ENCODE measurements at places on chromosomes 6 and 20.

DNA sequence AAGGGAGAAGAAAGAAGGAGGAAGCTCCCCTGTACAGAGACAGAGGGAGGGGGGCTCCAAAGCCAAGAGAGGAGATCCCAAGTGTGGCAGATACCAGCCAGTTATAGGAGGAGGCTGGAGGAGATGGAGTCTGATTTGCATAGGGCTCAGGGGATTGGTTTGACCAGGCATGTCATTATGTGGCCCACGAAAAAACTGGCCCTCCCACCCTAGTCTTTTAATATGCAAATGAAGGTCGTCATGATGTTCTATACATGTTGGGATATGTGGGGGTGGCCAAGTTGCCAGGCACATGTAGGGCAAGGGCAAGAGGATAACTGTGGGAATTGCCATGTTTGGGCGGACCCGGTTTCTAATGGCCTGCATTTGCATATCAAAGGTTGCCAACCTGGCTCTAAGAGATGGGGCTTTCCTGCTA, 17.6 kb upstream of the ZFP64 start:
- no peak for DNase-seq

DNA sequence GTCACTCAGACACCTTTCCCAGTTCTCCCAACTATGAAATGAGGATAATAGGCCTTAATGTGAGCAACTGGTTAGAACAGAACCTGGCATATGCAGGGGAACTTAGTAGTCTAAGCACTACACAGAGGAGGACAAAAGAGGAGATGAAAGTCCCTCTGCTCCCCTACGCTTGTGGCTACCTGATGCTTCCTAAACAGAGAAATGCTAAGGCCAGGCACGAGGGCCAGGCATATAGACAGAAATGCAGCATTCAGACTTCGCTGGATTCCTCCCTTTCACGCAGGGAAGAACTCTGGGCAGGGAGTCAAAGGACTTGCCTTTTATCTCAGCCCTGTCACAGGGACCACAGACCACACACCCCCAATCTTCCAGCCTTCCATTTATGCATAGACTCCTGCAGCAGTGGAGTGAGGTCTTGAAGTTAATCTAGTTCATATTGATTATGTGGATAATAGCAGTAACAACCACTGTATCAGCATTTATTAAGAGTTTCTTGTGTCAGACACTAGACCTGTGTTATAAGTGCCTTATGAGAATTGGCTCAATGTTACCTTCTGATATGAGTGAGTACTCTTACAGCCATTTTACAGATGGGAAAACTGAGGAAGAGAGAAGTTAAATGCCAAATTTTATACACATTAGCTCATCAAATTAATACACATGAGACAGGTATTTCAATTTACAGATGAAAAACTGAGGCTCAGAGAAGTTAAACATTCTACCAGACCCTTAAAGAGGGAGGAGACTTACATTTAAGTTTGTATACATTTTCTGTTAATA, 27.0 kb upstream of the TRAF3IP2 start:
- no peak for DNase-seq

GRCh38 chr6:11744753-11745152, 33.9 kb downstream of the ADTRP start:
- no peak for DNase-seq

DNA sequence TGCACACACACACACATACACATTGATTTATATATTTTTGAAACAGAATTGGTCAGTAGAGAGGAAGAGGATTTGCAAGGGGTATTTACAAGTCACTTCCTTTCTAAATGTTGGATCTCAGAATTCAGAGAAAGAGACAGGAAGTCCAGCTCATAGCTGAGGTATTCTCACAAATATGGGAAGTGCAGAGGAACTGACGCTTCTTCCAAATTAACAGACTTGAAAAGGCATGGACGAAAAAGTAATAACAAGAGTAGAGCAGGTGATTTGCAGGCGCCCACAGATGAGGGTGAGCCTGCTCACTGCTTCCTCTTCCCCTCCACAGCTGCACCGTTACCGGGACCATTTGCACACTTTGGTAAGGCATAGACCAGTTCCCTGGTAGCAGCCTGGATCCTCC, 246.4 kb downstream of the PHACTR1 start:
- DNase-seq = no peak

GRCh38 chr6:158048589-158048988, 66.9 kb downstream of the SYNJ2 start:
- no peak for DNase-seq

DNA sequence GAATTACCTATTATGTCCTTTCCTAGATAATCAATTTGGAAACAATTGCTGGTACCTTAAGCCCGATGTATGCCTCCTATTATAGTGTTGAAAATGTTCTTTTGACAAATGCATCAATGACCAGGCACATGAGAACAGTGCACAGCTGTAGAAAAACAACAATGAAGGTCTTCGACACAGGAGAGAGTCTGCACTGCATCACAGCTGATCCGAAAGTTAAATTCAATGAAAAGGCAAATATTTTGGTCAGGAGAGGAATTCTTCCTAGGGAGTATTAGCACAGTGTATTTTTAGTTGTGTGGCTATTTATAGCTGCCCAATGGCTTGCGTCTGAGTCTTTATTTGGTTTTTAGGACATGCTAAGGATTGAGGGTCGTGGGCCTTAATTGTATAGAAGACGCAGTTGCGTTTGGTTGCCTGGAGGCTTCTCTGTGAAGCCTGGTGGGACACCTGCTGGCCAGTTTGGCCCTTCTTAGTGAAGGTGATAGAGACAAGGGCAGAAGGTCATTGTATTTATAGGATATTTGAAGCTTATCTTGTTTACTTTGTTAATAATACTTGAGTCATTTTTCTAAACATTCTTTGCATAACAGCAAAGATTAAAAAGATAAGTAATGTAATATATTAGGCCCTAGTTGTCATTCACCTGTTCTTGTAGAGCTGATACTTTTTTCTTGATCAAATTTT, 72.3 kb downstream of the CDYL start:
- DNase-seq = no peak

DNA sequence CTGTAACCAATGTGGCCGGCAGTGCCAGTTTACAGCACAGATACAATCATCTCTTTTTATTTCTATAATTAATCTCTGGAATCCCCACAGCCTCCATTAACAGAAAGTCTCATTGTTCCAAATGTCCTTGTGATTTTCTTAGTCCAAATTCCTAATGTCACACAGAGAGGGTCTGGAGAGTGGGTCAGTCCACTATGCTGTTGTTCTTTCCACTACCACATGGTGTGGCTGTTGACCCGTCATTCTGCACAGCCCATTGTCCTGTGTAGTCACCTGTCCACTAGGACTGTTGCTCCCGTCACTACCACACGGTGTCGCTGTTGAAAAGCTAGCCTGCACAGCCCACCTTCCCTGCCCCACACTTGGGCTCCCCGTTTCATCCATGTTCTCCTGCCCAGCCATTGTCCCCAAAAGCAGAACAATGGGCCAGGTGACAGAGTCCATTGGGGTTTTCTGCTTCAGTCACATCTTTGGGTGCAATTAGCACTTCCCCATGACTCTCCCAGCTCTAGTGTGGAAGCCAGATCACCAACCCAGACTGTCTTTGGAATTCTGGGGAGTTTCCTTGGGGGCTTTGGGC, 8.6 kb upstream of the LBP start:
- DNase-seq = no peak

DNA sequence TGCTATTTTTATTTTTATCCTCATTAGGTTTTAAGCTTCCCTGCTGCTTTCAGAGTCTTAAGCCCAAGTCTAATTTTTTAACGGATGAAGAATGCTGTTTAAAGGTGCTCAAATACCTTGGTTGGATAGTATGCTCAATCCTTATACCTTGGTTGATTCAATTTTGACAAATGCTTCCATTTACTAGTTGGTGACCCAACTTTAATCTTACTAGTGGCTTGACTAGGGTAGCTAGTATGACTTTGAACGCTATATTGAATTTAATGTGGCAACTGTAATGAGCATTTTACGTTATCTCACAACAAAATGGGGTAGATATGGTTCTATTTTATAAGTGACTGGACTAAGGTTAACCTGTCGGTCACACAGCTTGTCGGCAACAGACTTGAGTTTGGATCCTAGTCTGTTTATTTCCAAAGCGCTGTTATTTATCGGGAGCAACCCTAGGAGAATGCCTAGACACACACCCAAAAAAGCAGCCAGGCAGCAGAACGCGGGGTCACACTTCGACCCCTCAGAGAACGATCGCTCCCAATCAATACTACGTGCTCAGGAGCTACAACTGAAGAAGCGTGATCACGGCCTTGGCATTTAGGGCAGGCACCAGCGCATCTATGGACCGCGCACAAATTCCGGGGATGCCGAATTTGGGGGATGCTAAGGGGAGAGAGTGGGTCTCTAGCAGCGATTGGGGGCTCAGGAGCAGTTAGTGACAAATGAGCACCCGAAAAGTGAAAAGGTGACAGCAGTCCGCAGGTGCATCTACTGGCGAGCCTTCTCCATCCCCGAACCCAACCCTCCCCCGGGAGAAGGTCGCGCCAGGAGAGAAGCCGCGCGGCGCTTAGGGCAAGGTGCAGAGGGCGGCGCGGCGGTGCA, 586 bp upstream of the ALDH5A1 start:
- DNase-seq = no peak

GRCh38 chr6:150382171-150382570, 13.4 kb downstream of the IYD start:
- no peak for DNase-seq

Data from stimulated activated CD8-positive, alpha-beta memory T cell treated with anti-CD3 and anti-CD28 coated beads, Interleukin-15, amount 100 ng/mL, for 4 hours (primary cell).